Ovary (tissue), 10 donors: ENCODE measurements at places on chromosomes 3 and 15. TPM values are rescaled to one million over a fixed set of nuclear protein-coding genes. Genes with fewer than 3 reads are reported as not detected.

The CMTM7 gene
- total RNA-seq: 4.6 TPM

The TIMMDC1 gene
- total RNA-seq: 71.3 TPM

The CP gene
- 0.63 TPM for total RNA-seq

The ONECUT1 gene
- total RNA-seq: not detected

The KBTBD8 gene
- 0.35 TPM for total RNA-seq

The CKMT1B gene
- not detected for total RNA-seq

The SEMA3B gene
- 224 TPM for total RNA-seq

The RTP3 gene
- total RNA-seq: not detected

- H3K36me3 ChIP-seq: no peaks in the 10 kb centered on the region
- H3K4me1 ChIP-seq: no peaks in the 10 kb centered on the region
- H3K27me3 ChIP-seq: no peaks in the 10 kb centered on the region
- H3K27ac ChIP-seq: no peak overlapping the region
- DNase-seq: no peak
Observed at GRCh38 chr3:146529021-146529420, 15.4 kb downstream of the PLSCR1 start.

GRCh38 chr3:106588739-106589138 is 719.9 kb upstream of the CBLB start:
- no peak for DNase-seq
- H3K4me3 ChIP-seq: no peak overlapping the region
- H3K27ac ChIP-seq: no peak overlapping the region
- no peaks in the 10 kb centered on the region for H3K36me3 ChIP-seq

GRCh38 chr3:104951426-104951825 is 415.3 kb upstream of the ALCAM start:
- no peak overlapping the region for H3K27ac ChIP-seq
- no peak for DNase-seq
- no peaks in the 10 kb centered on the region for H3K36me3 ChIP-seq
- no peaks in the 10 kb centered on the region for H3K4me1 ChIP-seq
- no peak overlapping the region for H3K4me3 ChIP-seq
- no peaks in the 10 kb centered on the region for H3K27me3 ChIP-seq

DNA sequence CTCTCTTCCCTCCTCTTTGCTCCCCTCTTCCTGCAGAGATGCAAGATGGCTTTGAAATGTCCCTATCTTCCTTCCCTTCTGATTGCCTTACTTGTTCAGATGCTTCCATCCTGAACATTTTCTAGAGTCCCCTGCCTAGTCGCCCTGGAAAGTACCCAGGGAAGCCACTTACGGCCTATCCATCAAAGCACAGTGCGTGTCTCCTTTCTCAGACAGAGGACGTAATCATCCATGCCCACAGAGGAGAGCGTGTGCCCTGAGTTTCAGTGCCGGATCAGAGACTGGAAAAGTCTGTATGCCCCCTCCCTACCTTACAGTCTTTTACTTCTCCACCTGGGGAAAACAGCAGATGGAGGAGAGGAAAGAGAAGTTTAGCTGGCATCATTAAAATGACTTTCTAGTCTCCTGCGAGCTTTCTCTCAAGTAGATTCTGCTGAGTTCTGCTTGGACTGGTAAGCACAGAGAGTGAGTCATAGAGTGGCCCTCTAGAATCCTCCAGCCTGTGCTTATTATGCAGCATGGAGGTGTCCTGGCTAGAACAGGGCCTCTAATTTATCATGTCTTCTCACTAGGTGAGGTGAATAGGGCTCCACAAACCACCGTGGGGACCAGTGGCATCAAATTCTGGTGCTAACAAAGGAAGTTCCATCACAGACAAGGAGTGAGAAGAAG is 114.6 kb downstream of the SLCO3A1 start:
- no peaks in the 10 kb centered on the region for H3K27me3 ChIP-seq
- no peak overlapping the region for H3K27ac ChIP-seq
- peaks cover 23% of the 10 kb centered on the region for H3K4me1 ChIP-seq
- no peak for DNase-seq

DNA sequence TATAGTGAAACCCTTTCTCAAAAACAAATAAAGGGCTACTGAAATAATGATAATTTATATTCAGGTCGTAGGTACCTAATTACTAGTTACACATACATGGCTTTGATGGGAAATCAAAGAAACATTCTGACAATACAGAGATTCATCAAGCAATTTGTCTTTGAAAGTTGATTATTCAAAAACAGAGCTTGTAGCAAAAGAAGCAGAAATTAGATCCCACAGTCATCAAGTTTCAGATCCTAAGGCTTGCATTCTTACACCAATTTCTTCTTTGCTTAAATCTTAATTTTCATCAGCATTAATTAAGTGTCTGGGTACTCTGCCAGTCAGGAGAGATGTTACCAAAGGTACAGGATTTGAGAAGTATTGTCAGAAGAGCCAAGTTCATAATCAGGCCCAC is 1.5 kb upstream of the HEXA start:
- H3K4me1 ChIP-seq: peaks cover 5% of the 10 kb centered on the region
- H3K36me3 ChIP-seq: no peaks in the 10 kb centered on the region
- no peak overlapping the region for H3K4me3 ChIP-seq

DNA sequence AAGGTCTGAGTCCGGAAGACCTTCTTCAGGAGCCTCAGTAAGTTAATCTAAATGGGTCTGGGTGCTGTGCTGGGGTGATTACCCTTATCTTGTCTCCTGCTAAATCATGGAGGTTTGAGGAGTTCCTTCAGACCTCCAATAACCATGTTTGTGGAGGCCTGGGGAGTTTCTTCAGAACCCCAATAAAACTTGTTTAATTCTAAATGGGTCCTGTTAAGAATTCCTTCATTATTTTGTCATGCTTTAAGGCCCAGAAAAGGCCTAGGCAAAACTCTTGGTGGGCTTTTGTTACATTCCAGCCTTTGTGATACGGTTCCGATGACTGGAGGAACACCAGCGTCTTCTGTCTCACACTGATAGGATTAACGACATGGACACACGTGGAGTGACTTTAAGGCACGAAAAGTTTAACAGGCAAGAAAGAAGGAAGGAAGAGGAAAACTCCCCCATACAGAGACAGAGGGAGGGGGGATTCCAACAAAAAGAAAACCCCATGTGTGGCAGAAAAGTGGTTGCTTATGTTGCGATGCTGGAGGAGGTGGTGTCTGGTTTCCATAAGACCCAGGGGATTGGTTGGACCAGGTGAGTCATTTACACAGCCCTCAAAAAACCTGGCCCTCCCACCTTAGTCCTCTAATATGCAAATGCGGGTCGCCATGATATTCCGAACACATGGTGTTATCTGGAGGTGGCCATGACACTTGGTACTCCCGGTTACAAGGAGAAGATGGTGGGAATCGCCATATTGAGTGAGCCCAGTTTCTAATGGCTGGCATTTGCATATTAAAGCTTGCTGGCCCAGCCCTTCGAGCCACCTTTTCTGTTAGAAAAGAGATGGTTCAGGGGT is 72.6 kb upstream of the MFGE8 start:
- no peaks in the 10 kb centered on the region for H3K4me1 ChIP-seq
- H3K36me3 ChIP-seq: no peaks in the 10 kb centered on the region
- H3K27me3 ChIP-seq: no peaks in the 10 kb centered on the region
- no peak for DNase-seq

- no peaks in the 10 kb centered on the region for H3K4me1 ChIP-seq
- no peak for DNase-seq
- H3K36me3 ChIP-seq: no peaks in the 10 kb centered on the region
- no peak overlapping the region for H3K27ac ChIP-seq
- no peak overlapping the region for H3K4me3 ChIP-seq
- no peaks in the 10 kb centered on the region for H3K27me3 ChIP-seq
Observed at GRCh38 chr3:183807209-183807728, 18.1 kb downstream of the MAP6D1 start.

DNA sequence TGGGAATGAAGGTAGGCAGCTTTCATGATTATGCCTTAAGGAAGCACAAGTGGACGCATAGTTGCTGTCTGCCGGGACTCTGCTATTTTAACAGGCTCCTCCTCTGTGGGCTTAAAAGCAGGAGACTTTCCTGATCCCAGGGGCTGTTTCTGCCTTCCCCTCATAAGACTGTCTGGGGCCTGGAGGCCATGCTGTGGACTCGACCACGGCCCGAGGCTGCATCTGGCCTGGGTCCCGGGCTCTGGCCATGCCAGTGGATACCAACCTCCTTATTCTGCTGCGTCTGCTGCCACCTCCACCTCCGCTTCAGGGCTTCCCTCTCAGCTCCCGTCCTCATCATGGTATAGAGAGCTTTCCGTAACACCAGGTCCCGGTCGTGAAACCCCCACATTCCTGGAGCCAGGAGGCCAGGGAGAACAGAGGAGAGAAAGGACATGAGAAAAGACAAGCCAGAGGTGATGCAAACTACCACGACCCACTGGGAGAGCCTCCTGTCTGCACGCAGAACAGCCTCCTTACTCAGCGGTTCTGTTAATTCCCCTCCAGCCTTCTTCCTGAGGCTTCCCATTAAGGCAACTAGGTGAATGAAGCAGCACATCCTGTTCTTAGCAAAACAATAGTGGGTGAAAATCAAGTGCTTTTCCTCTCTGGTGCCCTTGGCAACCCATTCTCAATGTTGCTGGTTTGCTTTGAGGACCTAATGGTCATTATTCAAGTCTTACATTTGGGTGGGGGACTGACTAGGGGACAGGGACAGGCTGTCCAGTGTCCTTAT is 200.5 kb downstream of the KLF13 start:
- H3K4me3 ChIP-seq: no peak overlapping the region
- no peaks in the 10 kb centered on the region for H3K27me3 ChIP-seq
- H3K36me3 ChIP-seq: no peaks in the 10 kb centered on the region
- DNase-seq: no peak

GRCh38 chr3:158668506-158668905 is 3.9 kb downstream of the LXN start:
- H3K4me3 ChIP-seq: no peak overlapping the region
- DNase-seq: no peak
- H3K27me3 ChIP-seq: no peaks in the 10 kb centered on the region
- H3K36me3 ChIP-seq: no peaks in the 10 kb centered on the region
- H3K4me1 ChIP-seq: no peaks in the 10 kb centered on the region

- H3K27ac ChIP-seq: no peak overlapping the region
- H3K4me3 ChIP-seq: no peak overlapping the region
- H3K27me3 ChIP-seq: no peaks in the 10 kb centered on the region
Observed at GRCh38 chr3:71564361-71564760, 19.2 kb downstream of the FOXP1 start.

DNA sequence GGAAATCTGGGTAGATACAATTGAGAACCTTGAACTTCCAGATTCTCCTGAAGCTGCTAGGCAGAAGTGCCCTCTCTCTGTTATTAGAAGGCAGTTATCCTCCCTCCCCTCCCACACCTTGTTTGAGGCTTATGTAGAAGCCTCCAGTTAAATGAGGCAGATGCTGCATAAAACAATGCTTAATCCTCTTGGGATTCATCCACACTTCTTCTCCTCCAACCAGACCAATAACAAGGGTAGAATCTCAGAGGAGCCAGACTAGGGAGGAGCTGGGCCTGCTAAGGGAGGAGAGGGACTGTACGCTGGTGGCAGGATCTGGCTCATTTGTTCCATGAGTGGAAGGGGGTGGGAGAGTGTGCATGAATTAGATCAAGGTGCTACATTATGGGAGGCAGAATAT is 88.3 kb upstream of the PRR23C start:
- no peaks in the 10 kb centered on the region for H3K36me3 ChIP-seq
- peaks cover 4% of the 10 kb centered on the region for H3K4me1 ChIP-seq
- DNase-seq: no peak
- no peak overlapping the region for H3K27ac ChIP-seq
- no peak overlapping the region for H3K4me3 ChIP-seq
- H3K27me3 ChIP-seq: no peaks in the 10 kb centered on the region

GRCh38 chr3:185813205-185813604 is 11.6 kb downstream of the IGF2BP2 start:
- DNase-seq: no peak
- H3K27ac ChIP-seq: no peak overlapping the region
- no peaks in the 10 kb centered on the region for H3K4me1 ChIP-seq

DNA sequence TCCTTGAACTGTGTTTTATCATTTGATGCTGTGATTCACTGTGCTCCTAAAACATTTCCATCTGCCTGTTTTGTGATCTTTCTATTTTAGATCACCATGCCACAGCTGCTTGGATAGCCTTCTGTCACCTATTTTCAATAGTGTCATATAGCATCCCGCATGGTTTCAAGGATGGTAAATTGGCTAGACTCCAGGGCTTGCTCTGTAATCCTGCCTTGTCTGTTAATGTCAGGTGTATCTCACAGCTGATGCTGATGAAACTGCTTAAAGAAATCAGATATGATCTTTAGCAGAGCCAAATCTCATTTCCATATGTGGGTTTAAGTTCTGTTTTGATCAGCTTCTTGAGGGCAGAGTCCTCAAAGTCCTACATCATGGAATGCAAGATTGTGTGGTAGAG is 182.2 kb downstream of the UBE2E2 start:
- H3K27me3 ChIP-seq: no peaks in the 10 kb centered on the region
- no peak for DNase-seq
- H3K4me1 ChIP-seq: no peaks in the 10 kb centered on the region

- peak overlapping the region; percentile 50 for H3K4me3 ChIP-seq
- H3K36me3 ChIP-seq: no peaks in the 10 kb centered on the region
- H3K4me1 ChIP-seq: peaks cover 10% of the 10 kb centered on the region
- H3K27ac ChIP-seq: peak overlapping the region; percentile 77
- peak; percentile 85 for DNase-seq
Observed at GRCh38 chr15:66842710-66843441, 140.8 kb downstream of the SMAD6 start.

DNA sequence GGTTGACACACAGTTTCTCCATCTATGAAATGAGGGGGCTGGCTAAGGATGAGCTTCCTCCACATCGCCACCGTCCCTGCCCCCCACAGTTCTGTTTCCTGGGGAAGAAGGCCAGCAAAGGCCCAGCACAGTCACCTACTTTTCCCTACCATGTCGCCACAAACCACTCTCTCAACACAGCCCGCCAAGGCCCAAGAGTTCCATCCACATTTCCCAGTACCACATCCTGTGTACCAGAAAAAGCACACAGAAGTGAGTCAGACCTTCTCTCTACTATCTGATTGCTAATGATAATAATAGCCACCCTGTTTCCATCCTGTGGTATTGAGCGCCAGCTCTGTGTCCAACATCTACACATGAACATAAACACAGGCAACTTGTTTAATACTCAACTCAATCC is 30.3 kb upstream of the C15orf39 start:
- no peaks in the 10 kb centered on the region for H3K36me3 ChIP-seq
- H3K4me3 ChIP-seq: no peak overlapping the region
- H3K27me3 ChIP-seq: no peaks in the 10 kb centered on the region
- H3K4me1 ChIP-seq: peaks cover 1% of the 10 kb centered on the region
- no peak for DNase-seq

DNA sequence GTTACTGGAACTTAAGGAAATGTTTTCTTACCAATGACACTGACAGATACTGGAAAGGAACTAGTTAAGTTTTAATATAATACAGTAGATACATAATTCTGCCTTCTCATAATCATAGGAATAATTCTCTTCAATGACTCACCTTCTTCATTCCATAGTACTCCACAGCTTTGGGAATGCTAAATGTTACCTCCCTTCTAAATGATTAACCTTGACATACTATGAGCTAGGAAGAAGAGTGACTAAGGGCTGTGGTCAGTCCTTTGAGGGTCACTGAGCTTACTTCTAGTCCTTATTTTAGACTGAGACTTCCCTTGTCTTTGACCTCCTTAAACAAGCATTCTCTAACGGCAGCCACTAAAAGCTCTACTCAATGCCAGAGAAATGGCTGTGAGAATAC is 69.6 kb upstream of the PPIB start:
- no peak overlapping the region for H3K27ac ChIP-seq
- no peaks in the 10 kb centered on the region for H3K4me1 ChIP-seq
- H3K27me3 ChIP-seq: no peaks in the 10 kb centered on the region
- no peak for DNase-seq
- H3K36me3 ChIP-seq: no peaks in the 10 kb centered on the region
- no peak overlapping the region for H3K4me3 ChIP-seq
